ENCODE measurements at places on chromosomes 3 and 15.
A peak's percentile ranks its signal among the peaks of the same experiment; 100 is the strongest.

- peak; percentile 80 for DNase-seq
These were observed 56.7 kb upstream of the BLM start for GRCh38 chr15:90660195-90660998.

GRCh38 chr3:196143708-196144382, 62.0 kb upstream of the TFRC start:
- no peak for DNase-seq

DNA sequence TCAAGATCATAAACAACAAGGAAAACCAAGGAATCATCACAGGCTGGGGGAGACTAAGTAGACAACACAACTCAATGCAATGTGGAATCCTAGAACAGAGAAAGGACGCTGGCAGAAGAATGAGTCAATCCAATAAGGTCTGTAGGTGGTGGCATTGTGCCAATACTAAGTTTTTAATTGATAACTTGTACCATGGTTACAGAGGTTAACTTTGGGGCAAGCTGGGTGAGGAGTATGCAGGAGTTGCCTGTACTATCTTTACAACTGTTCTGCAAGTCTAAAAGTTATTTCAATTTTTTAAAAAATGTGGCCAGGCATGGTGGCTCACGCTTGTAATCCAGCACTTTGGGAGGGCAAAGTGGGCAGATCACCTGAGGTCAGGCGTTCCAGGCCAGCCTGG, 46.2 kb downstream of the RORA start:
- DNase-seq: no peak

- no peak for DNase-seq
These were observed 17.8 kb downstream of the FLNB start for GRCh38 chr3:58025837-58026569.

GRCh38 chr3:97778152-97778551, 13.6 kb downstream of the ARL6 start:
- no peak for DNase-seq

- no peak for DNase-seq
These were observed 88.8 kb upstream of the PLXND1 start for GRCh38 chr3:129695230-129695629.

DNA sequence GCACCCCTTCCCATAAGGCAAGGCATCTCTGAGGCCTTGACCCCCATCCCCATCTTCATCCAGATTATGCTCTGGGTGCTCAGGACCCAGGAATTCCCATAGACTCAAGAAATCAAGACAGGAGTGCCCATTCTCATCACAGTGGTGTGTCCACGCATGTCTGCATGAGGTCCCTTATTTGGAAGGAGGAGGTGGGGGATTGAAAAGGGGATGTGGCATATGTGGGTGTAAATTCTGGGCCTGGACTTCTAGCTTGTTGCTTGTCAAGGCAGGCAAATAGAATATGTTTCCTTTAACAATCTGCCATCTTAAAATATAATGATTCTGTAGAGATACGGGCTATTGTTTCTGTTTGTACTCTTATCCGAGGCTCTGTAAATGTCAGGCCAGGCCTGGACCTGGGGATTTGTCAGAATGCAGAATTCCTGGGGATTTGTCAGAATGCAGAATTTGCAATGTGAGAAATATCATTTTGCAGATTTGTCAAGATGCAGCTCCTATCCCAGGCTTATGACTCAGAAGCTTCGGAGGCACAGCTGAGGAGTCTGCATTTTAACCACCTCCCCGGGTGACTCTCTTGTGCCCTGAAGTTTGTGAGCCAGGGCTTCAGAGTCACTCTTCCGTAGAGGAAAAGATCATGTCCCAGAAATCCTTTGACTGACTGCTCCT, 157.8 kb downstream of the SV2B start:
- DNase-seq: no peak

DNA sequence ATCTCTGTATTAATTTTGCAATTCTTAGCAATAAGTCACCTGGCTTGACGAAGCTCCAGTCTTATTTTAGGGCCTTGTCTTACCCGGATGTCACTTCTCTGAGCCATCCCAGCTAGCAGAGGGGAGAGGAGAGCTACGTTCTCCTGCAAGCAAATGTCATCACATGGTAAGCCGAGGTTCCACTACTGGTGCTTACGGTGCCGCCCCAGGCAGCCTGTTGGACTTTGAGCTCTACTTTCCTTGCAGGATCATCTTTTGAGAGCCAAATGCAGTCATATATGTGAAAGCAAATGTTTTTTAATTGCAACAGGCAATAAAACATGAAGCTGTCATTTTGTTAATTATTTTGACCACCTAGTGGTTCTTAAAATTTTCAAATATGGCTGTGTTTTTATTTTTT, 140.9 kb downstream of the FAM43A start:
- no peak for DNase-seq

DNA sequence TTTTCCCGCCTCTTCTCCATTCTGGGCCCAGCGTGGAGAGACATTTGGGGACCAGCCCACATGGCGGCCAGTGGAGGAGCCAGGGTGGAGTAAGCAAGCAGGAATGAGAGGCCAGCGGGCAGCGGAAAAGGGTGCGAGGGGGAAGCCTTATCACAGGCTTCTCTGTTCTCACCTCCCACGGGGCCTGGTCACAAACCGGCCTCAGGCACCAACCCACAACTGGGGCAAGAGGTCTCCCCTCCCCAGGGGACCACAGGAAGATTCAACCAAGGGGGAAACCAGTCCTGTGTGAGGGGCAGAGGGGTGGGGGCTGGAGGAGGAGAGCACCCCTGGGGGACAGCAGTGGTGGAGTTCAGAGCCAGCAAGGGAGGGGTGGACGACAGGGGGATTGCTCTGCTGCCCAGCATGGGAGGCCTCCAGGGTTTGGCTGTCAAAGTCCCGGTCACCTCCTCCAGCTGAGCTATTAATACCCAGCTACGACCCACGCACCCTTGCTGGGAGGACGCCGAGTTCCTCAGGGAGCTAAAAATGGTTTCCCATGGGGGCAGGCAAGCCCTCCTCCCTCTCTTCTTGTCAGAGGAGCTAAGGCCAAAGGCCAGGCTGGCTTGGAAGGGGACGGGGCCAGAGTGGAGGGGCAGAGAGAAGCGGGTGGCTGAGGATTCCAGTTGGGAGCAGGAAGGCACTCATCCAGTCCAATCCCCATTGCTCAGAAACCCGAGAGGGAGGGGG, 23.8 kb upstream of the RPL29 start:
- no peak for DNase-seq

DNA sequence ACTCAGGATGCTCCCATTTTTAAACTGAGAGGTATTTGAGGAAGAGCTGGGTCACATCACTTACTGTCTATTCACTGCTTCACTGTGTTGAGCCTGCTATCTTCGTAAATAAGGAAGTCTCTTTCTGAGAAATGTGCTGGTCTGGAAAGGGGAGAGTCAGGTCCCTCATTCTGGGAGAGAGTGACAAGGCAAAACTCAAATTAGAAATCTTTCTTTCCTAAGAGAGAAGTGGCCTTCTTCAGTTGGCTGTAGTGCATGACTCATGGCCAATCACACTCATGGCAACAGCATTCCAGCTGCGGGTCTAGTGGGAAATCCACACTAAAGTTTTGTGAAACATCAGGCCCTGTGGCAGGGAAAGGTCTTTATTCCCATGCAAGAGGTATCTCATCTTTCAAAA, 11.5 kb upstream of the TIMP4 start:
- DNase-seq: no peak

DNA sequence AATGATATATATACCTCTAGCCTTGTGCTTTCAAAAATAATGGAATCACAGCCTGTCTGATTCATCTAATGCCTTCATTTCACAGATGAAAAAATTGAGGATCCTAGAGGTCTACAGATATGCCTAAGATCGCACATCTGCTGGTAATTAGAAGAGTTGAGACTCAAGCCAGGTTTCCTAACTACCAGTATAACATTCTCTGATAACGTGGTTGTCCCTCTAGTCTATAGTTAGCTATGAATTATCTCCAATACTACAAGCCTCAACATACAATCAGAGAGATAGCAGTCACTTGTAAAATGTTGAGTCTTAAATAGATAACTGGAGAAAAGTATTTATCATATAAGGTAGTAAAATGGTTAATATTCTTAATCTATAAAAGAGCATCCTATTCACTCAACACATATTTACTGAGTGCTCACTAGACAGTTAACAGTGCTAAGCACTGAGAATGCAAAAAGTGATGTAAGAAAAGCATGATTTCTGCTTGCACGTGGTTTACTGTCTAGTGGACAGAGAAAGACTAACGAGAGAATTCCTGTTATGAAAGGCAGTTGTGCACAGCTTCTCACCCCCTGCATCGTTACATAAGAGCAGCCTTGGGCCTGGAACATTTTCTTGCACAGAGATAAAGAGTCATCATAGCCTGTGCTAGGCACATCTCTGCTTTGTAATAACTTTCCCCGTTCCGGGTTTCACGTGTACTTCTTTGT, 4.9 kb upstream of the ENTPD3 start:
- no peak for DNase-seq

DNA sequence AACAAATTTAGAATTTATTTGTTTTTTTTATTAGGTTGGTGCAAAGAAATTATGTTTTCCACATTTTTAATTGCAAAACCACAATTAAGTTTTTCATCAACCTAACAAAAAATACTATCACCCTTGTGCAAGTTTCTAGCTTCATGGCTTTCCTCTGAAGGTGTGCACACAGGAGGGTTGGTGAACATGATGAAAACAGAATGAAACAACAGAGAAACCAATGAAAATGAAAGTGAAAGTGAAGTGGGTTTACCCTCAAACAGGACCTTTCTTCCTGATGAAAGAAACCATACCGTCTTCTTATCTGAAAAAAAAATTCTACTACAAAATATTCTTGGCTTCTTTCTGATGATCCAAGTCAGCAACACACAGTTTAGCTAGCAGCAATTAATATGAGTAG, 71.9 kb upstream of the FEZF2 start:
- peak; percentile 55 for DNase-seq

DNA sequence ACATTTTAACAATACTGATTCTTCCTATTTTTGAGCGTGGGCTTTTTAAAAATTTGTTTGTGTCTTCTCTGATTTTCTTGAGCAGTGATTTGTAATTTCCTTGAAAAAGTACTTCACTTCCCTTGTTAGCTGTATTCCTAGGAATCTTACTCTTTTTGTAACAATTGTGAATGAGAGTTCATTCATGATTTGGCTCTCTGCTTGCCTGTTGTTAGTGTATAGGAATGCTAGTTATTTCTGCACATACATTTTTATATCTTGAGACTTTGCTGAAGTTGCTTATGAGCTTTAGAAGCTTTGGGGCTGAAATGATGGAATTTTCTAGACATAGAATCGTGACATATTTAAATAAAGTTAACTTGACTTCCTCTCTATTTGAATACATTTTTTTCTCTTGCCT, 582.8 kb upstream of the BCHE start:
- no peak for DNase-seq

DNA sequence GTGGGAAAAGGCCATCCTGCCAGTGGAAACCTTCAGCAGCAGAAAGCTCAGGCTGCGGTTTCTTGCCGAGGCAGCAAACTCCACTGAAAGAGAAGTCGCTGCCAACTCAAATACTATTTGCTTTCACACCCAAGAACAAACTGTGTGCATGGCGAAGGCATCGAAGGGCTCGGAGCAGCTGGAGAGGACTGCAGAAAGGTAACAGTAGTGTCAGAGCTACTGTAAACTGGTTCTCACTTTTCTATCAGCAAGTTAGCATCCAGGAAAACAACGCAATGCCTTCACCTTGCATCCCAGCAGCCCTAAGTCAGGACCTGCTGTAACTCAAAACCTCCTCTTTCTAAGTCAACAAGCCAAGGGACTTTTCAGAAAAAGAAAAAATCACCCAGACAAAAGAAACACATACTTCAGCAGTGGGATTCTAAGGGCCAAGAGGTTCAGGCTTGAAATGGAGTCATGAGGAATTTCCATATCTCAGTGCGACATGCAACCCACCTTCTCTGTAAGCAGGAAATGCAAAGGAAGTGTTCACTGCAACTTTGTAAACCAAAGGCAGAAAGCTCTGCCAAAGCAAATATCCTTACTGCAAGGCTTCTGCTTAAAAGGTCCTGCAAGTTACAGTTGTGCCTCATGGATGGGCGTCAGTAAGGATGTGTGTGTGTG, 193.5 kb downstream of the FOXP1 start:
- DNase-seq: no peak

DNA sequence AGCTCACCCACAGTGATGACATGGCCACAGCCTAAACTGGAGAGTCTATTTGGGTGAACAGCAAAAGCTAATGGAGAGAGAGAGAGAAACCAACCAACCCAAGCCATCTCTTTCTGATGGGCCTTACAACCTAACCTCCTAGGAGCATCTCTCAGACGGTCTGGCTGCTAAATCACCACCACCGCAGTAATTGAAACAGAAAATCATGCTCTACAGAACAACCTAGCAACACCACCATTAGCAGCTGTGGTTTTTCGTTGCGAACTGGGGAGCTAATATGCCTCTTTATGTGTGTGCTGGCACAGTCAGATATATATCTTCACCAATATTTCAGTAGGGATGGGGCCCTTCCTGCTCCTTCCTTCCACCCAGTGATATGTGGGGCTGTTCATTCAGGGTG, 166.9 kb upstream of the PROK2 start:
- DNase-seq: no peak

DNA sequence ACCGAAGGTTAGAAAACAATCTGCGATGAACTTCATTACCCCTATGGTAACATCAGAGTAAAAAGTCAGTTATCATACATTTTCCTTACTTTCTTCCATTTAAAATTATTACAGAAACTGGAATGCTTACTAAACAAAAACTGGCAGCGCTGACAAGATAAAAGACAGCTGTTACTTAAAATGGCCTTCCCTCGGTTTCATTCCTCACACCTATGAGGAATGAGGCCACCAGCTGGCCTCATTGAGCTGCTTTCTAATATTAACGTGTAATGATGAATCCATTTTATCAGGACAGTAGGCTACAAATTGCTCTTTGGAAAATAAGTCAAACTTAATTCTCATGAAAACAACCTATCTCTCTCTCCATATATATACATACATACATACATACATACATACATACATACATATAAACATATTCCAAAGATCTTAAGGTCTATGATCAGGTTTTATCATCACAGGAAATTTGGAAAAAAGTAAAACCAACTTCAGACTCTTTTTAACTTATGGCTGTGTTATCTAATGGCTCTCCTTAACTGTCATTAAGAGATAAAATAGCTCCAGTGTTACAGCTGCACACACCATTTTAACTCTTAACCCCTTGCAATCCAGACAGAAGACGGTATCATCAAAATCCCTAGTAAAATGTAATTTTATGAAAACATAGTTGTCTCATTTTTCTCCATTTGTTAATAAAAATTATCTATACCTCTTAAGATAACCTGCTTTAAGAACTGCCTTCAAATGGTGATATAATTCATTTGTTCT, 5.2 kb downstream of the CCNL1 start:
- DNase-seq: peak; percentile 75

Measured in erythroblast (primary cell).